ENCODE measurements at places on chromosomes 11 and 22.

DNA sequence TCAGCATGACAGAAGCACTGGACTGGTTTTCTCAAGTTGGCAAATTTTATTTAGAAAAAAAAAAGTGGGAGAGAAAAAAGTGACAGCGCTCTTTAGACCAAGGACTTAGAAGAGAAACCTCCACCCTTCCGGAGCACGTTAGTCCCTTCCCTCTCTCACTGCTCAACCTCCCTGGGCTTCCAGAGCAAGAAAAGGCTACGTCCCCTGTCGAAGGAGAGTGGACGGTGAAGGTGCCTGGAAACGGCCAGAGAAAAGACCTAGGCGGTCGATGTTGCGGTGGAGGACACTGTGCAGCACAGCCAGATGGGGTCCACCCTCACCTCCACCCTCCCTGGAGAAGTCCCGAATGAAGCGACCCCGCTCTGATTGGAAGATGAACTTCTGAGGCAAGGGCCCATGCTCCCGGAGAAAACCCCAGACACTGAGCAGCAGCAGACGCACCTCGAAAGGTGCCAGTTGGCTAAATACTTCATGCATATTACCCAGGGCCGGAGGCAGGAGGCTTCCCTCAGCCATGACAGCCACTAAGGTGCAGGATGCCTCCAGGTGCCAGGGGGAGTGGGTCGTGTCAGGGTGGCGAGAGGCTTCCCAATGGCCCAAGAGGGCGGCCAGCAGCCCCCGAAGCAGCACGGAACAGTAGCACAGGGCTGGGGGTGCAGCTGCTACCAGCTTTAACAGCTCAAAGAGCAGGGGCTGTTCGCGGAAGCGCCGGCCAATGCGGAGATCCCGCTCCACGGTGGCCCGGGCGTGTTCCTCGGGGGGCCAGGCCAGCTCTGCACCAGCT is 604 bp upstream of the GANAB start:
- DNase-seq, result no peak

DNA sequence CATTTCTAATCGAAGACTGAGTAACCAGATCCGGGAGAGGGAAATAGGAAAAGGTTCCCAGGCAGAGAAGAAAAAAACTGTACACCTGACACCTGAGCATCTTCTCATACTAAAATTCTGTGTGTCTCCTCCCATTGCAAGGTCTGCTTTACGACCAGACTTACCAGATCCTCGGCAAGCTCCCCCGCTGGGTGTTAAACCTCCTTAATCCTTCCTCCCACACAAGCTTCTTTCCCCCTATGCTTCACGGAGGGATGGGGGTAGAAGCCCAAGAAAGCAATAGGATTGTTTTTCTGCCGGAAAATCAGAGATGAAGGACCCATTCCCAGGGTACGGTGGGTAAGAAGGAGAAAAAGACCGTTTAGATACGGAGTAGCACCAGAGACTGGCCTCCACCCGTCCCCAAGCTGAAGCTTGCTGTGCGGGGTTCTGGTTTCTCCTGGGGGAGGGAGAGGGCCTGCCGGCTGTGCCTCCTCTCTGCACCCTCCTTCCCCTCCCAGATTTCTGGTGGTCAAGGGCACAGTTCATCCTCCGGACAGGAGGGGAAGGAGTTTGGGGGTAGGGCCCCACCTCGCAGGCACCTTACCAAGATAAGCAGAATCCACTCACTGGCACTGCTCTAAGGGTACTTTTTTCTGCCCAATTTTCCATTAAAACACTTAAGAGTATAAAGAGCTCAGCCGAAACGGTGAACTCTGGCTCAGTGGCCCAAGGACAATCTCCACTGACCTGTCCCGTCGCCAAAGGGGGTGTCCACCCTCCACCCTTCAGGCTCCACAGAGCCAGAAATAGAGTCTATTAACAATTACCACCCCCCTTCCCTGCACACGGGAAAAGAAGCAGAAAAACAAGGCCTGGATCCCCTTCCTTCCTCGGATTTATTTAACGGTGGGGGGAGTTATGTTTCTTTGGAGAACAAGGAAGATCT is 1.2 kb downstream of the TOB2 start:
- DNase-seq, result peak; percentile 29

DNA sequence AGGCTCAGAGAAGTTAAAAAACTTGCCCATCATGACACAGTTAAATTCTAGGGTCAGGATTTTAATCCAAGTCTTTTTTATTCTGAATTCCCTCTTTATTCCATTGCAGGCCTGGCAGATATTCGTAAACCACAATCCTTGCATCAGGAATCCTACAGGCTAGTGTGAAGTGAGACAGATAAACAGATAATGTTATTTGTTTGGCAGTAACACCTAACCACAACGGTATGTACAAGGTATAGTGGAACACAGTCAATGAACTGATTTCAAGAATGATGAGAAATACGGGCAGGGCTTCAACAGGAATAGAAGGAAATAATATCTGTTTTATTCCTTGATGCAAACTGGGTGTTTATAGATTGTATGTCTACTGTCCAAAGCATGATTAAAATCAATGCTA is 32.0 kb upstream of the NARS2 start:
- no peak for DNase-seq

- DNase-seq, result no peak
These were observed 766 bp upstream of the CAPRIN1 start for GRCh38 chr11:34050581-34051348.

DNA sequence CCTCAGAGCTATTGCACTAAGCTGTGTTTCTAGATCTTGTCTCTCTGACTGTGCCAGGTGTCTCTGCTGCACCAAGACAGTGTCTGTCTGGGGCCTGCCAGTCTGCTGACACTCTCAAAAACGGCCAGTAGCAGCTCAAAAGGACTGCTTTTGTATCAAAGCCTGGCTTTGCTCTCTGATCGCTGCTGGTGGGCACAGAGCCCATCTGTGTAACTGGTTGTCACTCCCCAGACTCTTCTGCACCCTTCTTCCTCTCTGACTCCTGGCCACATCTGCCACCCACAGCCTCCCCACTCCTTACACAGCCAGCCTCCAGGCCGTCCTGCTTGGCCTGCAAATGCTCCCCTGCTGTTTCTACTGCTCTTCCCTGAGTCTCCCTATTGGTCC is 26.5 kb downstream of the MED15 start:
- no peak for DNase-seq

DNA sequence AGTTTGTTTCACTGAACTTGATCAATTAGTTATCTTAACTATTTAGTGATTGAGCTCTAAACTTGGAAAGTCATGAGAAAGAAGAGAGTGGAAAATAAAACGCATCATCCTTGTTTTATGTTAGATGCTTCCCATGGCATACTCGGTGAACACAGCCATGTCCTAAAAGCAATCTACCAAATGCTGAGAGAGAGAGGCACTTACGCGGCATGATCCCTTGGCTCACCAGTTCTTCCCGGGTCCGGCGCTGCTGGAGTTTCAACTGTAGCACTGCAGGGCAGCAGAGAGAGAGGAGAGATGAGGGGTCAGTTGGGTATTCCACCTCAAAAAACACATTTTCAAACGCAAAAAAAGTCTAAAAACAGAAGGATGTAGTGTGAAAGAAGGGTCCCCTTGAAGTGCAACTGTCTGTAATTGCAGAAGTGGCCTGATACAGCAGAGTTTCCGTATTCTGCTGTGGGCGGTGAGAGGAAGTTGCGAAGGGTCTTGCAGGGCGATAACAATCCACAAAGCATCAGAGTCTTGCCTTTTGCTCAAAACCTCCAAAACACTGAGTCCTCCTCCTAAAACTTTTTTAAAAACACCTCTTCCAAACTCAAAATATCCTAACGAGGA is 92.7 kb downstream of the SGSM3 start:
- DNase-seq, result peak; percentile 48

GRCh38 chr22:37703906-37704305 is 7.1 kb downstream of the TRIOBP start:
- no peak for DNase-seq

- no peak for DNase-seq
These were observed 53.6 kb downstream of the SCUBE1 start for GRCh38 chr22:43289531-43289963.

DNA sequence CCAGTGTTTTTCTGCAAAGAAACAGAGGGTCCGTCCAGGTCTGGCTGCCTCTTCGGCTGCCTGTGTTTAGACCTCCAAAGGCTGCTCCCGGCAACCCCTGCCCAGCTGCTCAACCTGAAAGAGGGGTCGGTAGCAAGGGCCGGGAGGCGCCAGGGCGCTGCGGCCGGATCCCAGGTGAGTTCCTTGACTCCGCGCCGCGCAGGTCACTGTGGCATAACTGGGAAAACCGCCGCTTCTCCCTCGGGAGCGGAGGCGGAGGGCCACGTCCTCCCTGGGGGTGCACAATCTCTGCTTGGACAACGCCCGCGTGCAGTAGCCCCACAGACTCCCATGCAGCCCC is 1.0 kb upstream of the BRSK2 start:
- no peak for DNase-seq

- no peak for DNase-seq
These were observed 5.1 kb downstream of the TSPAN18 start for GRCh38 chr11:44731685-44732430.

- no peak for DNase-seq
These were observed 3.4 kb downstream of the APOA1 start for GRCh38 chr11:116833816-116834534.
